ENCODE measurements at places on chromosomes 2 and 18. TPM values are rescaled to one million over a fixed set of nuclear protein-coding genes. Genes with fewer than 3 reads are reported as not detected.

- peaks cover 9% of the 10 kb centered on the region for H3K4me1 ChIP-seq
- H3K36me3 ChIP-seq: peaks cover 19% of the 10 kb centered on the region
- H3K27ac ChIP-seq: no peak overlapping the region
- H3K4me3 ChIP-seq: no peak overlapping the region
These were observed 556.3 kb downstream of the ARHGAP15 start for GRCh38 chr2:143685421-143686078.

DNA sequence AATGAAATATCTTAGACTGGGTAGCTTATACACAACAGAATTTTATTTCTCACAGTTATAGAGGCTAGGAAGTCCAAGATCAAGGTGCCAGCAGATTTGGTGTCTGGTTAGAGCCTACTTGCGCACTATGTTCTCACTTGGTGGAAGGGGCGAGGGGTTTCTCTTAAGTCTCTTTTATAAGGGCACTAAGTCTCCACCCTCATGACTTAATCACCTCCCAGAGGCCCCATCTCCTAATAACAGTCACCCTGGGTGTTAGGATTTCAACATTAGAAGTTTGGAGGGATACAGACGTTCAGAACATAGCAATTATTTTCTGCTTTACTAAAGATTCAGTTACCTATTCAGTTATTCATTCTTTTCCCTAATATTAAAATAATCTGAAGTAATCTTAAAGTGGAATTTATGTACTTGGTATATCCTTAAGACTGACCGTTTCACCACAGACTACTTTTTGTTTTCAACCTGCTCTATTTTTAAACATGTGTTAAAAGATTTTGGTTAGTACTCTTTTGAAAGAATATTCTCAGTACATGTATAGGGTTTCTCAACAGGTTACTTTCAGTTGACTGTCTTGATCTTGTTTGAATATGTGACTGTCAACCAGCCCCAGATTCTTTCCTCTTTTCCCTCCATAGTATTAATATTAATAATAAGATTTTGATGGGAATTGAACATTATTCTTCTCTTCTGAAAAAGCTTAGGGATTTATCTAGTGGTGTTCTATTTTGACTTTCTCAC is 130.0 kb downstream of the TAF4B start:
- no peaks in the 10 kb centered on the region for H3K4me1 ChIP-seq
- H3K36me3 ChIP-seq: peaks cover 10% of the 10 kb centered on the region
- no peak overlapping the region for H3K27ac ChIP-seq
- no peak overlapping the region for H3K4me3 ChIP-seq
- no peaks in the 10 kb centered on the region for H3K27me3 ChIP-seq
- DNase-seq: no peak

Gene CD8B
- 423 TPM for total RNA-seq

- no peak for DNase-seq
- H3K27me3 ChIP-seq: peaks cover 4% of the 10 kb centered on the region
- H3K4me3 ChIP-seq: no peak overlapping the region
- H3K27ac ChIP-seq: no peak overlapping the region
- no peaks in the 10 kb centered on the region for H3K36me3 ChIP-seq
These were observed 84.8 kb upstream of the DNAJC10 start for GRCh38 chr2:182631299-182631698.

Measured in activated CD8-positive, alpha-beta T cell treated with anti-CD3 and anti-CD28 coated beads, Interleukin-2, amount 10 ng/mL, durations not matched to agents 7 days and 5 days (primary cell).